ENCODE measurements at places on chromosomes 16 and 17. TPM values are rescaled to one million over a fixed set of nuclear protein-coding genes. Genes with fewer than 3 reads are reported as not detected.
A peak's percentile ranks its signal among the peaks of the same experiment; 100 is the strongest.

GRCh38 chr17:30236766-30237165 is 1.3 kb upstream of the SLC6A4 start:
- peak; percentile 74 for DNase-seq

DNA sequence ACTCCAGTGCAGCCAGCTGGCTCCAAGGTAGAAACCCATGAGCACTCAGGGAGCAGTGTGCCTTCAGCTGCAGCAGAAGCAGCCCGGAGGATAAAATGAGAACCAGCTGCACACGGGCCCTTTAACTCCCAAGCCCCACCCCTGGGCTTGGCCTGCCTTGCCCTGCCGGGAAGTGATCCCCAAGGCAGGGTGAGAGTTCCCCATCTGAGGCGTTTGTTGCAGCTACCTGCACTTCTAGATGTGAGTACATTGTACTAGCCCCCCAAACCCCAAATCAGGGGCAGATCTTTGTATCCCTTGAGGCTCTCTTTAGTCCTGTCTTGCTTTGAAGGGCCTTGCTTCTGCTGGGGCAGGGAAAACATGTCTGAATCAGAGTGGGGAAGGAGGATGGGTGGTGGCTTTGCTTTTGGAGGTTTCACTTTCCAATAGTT is at the start of gene MVP:
MVP (plus strand) TSS at position 192 of the 431 bp plus-strand sequence. CDS start 10,088 bp downstream, outside the sequence.
- DNase-seq: peak; percentile 63

- no peak for DNase-seq
Measured at GRCh38 chr16:67560827-67561342, 1.4 kb upstream of the CTCF start.

DNA sequence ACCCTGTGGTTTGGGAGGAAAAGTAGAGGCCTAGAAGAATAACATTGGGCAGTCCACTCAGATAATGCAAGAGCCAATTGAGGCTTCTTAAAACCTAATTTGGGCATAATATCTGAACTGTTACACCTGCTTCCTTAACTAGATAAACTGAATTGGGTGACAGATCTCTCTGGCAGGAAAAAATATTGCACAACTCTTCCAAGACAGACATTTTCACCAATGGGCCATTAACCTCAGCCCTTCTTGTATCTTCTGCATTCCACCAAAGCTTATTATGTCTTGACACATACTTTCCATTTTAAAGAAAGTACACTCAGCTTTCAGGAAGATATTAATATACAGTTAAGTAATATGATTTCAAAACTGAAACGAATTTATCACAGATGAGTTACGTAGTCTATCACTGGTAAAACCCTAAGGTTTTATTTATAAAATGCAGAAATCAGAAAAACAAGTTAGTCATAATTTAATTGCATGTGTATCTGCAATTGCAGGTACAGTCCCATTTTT is 79.9 kb upstream of the MON1B start:
- no peak for DNase-seq

DNA sequence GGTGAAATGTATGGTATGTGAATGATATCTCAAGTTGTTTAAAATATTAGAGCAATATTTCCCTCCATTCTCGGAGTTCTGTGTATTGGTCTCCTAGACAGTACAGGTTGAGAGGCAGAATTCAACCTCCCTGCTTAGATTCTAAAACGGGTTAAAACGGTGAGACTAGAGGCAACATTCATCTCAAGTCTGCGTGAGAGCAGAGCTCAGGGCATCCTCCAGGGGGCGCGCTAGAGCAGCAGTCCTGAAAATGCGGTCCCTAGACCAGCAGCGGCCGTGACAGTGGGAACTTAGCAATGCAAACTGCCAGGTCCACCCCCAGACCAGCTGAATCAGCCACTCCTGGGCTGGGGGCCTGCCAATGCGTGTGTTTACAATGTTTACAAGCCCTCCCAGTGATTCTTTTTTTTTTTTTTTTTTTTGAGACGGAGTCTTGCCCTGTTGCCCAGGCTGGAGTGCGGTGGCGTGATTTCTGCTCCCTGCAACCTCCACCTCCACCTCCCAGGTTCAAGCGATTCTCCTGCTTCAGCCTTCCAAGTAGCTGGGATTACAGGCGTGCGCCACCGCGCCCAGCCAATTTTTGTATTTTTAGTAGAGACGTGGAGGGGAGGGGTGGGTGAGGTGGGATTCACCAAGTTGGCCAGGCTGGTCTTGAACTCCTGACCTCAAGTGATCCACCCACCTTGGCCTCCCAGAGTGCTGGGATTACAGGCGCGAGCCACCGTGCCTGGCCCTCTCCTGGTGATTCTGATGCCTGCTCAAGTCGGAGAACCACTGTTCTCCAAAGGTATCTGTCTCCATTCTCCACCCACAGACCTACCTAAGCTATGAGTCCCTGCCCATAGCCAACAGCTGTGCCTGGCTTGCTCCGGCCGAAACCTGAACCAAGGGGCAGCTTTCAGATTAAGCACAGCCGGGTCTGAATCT is 24.2 kb downstream of the KLHL36 start:
- DNase-seq: peak; percentile 83

- peak; percentile 30 for DNase-seq
Measured at GRCh38 chr16:1182950-1183907, 30.3 kb downstream of the CACNA1H start.

DNA sequence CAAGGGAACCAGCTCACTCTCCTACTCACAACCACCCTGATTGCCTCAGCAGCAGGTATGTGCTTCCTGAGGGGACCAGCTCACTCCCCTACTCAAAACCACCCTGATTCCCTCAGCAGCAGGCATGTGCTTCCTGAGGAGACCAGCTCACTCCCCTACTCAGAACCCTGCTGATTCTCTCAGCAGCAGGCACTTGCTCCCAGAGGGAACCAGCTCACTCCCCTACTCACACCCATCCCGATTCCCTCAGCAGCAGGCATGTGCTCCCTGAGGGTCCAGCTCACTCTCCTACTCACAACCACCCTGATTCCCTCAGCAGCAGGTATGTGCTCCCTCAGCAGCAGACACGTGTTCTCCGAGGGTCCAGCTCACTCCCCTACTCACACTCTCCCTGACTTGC is 26.1 kb upstream of the COG7 start:
- DNase-seq: no peak

DNA sequence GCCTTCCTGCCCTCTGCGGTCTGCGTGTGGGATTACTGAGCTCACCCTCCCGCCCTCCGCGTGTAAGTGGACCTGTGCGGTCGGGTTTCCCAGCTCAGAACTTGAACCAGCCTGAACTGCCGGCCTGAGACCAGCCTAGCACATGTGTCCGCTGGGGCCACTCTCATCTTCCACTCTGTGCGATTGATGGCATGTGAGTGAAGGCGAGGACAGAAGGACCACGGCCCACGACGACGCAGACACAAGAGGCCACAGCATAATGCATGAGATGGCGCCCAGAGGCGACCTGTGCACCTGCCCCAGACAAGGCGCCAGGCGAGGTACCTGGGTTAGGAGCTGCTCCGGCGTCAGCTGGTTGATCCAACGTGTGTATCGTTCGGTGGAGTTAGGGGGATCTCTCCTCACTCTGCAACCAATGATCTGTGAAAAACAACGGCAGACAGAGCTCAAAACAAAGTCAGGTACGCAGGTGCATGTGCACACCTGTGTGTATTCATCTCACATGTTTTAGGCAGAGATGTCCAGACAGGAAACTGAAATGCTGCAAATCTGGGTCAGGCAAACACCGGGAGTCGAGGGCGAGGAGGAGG is 74.5 kb upstream of the METRNL start:
- DNase-seq: no peak

The METTL22 gene
- total RNA-seq: 22.4 TPM

The NPIPB4 gene
- 16.6 TPM for total RNA-seq

The ASPHD1 gene
- total RNA-seq: not detected

The TBC1D3G gene
- not detected for total RNA-seq

The SSTR5 gene
- 0.17 TPM for total RNA-seq

Measured in dermis blood vessel endothelial cell (primary cell).